Effector memory CD4-positive, alpha-beta T cell (primary cell): ENCODE measurements at places on chromosomes 1 and 21.

DNA sequence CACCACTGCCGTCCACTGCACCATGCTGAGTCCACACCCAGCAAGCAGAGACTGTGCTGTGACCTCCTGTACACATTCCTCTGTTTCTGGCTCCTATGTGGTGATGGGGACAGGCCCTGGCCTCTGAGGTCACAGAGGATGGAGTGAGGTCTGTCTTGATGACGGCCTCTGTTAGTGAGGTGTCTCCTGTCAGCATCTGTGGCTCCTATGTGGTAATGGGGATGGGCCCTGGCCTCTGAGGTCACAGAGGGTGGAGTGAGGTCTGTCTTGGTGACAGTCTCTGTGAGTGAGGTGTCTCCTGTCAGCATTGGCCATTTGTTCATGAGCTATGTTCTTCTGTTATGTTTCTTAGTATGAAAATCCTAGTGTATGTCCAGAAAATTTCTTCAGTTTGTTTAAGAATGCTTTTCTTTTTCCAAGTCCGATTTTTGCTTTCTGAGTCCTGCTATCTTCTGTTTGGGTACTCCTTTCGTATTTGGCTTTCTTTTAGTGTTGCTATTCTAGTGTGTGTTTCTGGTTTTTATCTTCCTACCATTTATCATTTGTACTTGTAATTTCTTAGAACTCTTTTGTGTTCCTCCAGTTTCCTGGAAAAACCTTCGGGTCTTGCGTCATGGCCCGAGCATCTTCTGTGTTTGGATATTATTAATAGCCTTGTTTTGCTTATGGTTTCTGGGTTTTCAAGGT is 13.4 kb downstream of the SNAP47 start:
- peak; percentile 30 for DNase-seq

DNA sequence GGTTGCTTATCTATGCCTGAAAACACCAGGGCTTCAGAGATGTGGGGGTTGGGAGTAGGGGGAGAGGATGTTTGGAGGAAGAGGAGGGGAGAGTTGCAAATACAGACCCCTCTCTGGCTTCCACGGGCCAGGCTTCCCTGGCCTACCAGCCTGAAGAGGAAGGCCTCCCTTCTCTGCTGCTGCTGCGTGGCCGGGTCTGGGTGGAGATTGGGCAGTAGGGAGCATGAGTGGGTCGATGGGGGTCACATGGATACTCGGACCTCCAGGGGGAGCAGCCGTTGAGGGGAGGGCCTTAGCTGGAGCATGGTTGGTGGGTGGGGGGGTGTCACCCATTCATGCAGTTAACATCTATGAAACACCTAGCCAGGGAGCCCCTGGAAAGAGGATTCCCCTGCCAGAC is 1.5 kb downstream of the RORC start:
- no peak for DNase-seq

DNA sequence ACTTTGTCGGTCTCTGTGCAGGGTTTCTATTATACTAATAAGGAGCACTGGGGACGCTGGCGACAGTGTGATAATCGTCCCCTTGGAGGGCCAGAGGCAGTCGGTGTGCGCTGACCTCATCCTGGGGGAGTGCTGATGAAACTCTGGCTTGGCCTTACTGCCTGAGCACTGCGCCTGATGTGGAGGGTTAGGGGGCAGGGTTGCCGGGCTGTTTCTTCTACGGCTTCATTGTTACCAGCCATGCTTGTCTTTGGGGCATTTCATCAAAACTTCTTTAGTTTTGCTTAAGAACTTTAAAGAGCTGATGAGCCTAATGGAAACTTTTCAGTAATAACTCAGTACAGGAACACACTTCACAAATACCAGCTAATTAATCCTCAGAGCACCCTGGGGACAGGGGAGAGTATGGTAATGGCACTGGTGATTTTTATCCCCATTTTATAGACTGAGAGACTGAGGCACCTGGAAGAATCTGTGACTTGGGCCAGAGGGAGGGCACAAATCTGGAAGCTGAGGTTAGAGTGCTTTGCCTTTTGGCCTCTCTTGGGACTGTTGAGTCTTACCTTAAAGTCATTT is 81.8 kb downstream of the PEX14 start:
- no peak for DNase-seq

DNA sequence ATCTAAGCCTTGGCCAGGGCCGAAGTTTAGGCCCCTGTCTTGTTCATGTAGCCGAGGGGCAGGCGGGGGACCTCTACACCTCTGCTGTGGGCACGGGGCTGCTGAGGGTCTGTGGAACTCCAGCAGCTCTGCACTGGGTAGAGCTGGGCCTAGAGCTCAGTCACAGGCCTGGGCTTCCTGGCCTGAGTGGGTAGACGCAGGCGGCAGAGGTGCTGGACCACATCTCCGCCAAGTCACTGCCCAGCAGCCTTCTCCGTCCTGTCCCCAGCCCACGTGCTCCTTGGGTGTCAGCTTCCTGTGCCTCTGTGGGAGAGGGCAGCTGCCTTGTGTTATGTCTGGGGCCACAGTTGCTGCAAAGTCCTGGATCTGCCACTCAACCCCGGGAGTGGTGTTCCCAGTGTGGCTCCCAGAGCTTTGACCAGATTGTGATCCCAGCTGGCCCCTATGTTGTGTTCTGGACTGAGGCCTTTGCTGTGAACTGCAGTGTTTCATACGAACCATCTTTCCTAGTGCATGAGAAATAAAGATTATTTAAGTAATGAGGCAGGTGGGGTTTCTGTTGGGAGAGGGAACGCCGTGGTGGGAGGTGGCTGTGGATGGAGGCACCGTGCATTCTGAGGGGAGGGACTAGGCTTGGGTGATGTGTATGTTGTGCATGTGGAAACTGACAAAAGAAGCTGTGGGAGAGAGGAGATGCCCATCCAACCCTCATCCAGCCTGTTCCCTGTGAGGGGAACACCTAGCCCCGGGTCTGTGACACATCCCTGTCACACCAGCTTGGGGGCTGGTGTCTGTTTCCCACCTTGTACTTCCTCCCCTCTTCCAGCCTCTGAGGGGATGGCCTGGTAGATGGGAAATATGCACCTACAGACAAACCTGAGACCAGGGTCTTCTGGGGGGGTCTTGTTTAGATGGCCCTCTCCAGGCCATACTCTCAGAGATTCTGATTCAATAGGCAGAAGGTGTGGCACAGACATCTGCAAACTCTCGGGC is 12.2 kb downstream of the AMPD2 start:
- no peak for DNase-seq

DNA sequence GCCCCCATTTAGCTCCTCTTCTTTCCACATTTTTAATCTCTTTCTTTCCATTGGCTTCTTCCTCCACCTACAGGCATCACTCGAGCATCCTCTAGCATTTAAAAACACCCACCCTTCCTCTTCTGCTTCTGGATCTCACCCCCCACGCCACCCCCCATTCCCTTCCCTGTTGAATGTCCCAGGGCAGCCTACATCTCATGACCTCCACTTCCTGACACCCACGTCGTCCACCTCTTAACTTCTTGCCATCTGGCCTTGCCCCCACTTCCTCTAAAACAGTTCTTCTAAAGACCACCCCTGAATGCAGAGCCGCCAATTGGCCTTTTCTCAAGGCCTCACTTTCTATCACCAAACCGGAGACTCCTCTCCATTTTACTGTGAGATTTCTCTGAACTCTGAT is 6.1 kb upstream of the ETNK2 start:
- DNase-seq, result no peak

DNA sequence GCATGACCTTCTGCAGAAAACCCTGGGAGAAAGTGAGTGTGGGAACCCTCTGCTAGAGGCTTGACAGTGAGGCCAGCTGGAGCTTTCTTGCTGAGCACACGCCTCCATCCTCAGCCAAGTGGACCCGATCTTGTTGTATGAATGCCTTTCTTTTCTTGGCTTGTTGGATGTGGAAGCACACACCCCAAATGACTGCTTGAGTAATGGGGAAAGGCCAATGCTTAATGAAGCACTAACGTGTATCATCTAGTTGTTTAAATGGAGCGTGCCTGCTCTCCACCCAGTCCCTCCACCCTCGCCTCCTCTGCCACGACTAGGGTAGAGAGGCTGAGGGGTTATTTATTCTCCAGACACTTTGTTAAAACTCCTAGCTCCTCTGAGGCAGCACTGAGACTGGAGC is 54.3 kb upstream of the IKBKE start:
- no peak for DNase-seq

- no peak for DNase-seq
Observed at GRCh38 chr1:151315565-151316235, 11.5 kb downstream of the PI4KB start.

DNA sequence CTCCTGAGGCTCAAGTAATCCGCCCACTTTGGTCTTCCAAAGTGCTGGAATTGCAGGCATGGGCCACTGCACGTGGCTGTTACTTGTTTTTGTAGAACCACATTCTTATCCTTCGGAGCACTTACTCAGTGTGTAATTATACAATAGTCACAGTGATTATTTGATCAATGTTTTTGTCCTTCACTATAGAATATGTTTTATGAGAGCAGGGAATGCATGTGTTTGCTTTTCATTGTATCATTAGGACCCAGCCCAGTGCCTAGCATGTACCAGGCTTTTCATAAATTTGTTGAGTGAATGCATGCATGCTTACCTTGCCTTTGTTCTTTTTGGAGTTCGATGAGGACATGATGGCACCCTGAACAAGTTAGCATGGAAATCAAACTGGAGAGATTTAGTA is 5.8 kb downstream of the SZT2 start:
- no peak for DNase-seq

DNA sequence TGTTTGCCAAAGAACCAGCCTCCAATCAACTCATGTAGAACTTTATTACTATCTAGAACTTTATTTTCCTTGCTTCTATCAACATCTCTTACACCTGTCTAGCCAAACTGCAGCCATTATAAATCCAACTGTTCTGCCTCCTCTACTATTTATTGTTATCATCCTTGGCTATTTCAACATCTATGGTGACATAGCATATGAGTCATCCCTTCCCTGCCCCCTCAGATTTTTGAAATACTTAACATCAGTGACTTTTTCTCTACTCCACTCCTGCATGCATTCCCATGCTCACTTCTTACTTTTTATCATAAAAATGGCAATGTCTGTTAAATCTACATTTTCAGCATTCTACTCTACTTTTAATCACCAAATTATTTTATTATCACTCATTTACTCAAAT is 544.9 kb upstream of the NEGR1 start:
- no peak for DNase-seq

GRCh38 chr21:33747420-33747819 is 105.1 kb downstream of the ITSN1 start:
- no peak for DNase-seq

DNA sequence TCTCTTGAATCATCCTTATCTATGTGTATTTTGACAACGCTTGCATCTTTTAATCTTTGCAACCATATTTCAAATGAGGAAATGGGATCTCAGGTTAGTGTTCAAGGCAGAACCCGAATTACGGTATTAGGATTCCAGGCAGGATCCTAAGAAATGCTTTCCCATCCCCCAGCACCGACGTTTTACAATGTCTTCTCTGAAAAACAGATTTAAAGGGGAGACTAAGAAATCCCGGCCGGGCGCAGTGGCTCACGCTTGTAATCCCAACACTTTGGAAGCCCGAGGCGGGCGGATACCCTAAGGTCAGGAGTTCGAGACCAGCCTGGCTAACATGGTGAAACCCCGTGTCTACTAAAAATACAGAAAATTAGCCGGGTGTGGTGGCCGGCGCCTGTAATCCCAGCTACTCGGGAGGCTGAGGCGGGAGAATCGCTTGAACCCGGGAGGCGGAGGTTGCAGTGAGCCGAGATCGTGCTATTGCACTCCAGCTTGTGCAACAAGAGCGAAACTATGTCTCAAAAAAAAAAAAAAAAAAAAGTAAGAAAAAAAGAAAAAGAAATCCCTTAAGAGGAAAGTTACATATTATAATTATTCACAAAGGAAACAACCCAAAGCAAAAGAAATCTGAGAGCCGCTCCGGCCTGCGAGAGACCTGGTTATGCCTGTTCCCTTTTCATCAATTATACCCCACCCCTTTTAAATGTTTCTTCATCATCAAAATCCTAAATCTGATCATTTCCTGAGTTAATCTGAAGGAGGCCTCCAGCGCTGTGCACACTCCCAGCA is 801 bp upstream of the GORAB start:
- no peak for DNase-seq

DNA sequence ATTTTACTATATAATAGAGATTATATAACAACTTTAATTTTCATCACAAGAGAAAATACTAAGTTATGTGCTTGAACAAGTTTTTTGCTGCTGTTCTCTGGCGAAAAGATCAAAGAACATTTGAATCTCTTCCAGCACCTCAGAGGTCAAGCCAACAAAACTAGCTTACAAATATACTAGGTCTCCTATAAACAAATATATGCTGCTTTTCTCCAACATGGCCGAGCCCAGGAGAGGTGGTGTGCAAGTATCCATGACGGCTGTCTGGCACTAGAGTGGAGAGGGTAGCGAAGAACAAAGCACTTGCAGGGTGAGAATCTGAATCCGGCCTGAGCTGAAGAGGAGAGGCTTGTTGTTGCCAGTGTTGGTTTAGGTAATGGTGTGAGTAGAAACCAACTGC is 7.5 kb upstream of the FMO3 start:
- no peak for DNase-seq

DNA sequence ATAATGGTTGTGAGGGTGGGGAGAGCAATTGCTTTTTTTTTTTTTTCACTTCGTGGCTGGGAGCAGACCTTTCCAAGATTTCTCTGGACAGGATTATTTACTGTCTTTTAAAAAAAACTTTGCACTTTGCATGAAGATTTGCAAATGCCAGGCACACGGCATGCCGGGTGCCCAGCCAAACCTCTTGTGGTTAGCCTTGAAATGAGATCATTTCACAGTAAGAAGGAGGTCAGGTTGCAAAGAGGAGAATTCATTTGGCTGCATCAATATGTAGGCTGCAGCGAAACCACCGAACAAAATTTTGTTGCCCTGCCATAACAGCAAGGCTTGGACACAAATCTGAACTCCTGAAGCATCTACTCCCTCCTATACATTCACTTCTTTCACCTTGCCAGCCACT is 36.5 kb upstream of the KCND3 start:
- no peak for DNase-seq

DNA sequence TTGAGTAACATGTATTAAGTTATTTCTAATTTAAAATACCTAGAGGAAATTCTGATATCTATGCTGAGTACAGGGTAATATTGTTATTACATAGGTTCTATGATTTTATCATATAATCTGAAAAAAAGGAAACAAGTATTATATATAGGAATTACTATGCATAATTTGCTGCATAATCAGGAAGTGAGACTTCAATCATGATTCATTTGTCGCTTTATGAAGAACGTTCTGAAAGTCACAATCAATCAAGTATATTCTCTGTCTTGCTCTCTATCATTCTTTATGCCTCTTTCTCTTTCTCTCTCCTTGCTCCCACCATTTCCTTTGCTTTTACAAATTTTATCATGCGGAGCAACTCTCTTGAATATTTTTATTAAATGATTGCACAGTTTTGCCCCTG is 1130.3 kb downstream of the PLA2G4A start:
- no peak for DNase-seq
